ENCODE measurements at places on chromosomes 2 and 18.

- DNase-seq: no peak
Observed at GRCh38 chr2:236870370-236870769, 215.3 kb upstream of the COPS8 start.

- DNase-seq: no peak
Observed at GRCh38 chr2:187349326-187349944, 98.6 kb downstream of the CALCRL start.

DNA sequence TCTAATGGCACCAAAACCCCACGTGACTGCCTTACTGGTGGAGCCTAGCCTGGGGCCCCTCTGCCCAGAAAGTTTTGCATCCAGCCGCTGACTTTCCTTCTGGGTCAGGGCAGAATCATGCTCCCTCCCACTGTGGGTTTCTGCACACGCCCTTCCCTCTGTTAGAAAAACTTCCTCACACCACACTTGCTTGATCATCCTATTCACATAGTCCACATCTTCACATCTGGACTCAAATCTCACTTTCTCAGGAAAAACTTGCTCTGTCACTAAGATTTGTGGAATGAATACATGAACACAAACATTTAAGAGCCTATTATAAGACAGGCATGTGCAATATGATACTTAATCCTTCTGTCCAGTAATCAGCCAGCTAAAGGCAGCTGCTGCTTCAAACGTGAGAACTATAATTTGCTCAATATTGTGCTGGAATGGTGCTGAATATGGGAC lies 274.7 kb downstream of the RND3 start:
- DNase-seq: no peak

- no peak for DNase-seq
Observed at GRCh38 chr2:219220652-219221402, 2.1 kb upstream of the ABCB6 start.

DNA sequence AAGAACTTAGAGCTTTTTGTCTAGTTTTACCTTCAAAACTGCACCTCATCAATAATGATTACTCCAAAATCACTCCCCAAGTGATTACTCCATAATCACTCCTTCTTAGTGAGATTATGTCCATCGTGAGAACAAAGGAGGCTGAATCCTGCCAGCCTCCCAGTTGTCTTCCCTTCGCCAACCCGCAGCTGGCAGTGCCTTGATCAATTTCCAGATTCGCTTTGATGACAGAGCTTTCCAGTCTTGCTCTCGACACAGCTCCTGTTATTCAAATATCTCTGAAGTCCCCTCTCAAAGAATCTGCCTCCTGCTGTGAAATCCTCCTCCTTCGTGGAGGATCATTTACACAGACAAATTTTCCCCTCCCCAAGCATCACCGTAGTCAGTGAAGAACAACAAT lies 237.7 kb downstream of the EIPR1 start:
- no peak for DNase-seq

Measured in activated T-cell treated with anti-CD3 and anti-CD28 coated beads for 4 hours (primary cell).